ENCODE measurements at places on chromosomes 7 and 10. TPM values are rescaled to one million over a fixed set of nuclear protein-coding genes. Genes with fewer than 3 reads are reported as not detected.

- H3K27ac ChIP-seq: no peak overlapping the region
- H3K36me3 ChIP-seq: no peaks in the 10 kb centered on the region
- H3K4me1 ChIP-seq: no peaks in the 10 kb centered on the region
- H3K27me3 ChIP-seq: no peaks in the 10 kb centered on the region
- DNase-seq: no peak
- no peak overlapping the region for H3K4me3 ChIP-seq
These were observed 676.5 kb downstream of the NRG3 start for GRCh38 chr10:82551506-82551905.

GRCh38 chr10:70925377-70926225, 37.2 kb upstream of the PCBD1 start:
- no peaks in the 10 kb centered on the region for H3K36me3 ChIP-seq
- H3K27ac ChIP-seq: no peak overlapping the region
- peak; percentile 61 for DNase-seq
- no peaks in the 10 kb centered on the region for H3K4me1 ChIP-seq
- H3K4me3 ChIP-seq: no peak overlapping the region

GRCh38 chr10:74718208-74718607, 108.2 kb upstream of the KAT6B start:
- H3K27me3 ChIP-seq: no peaks in the 10 kb centered on the region
- H3K27ac ChIP-seq: no peak overlapping the region
- H3K4me1 ChIP-seq: no peaks in the 10 kb centered on the region
- peaks cover 2% of the 10 kb centered on the region for H3K36me3 ChIP-seq
- H3K4me3 ChIP-seq: no peak overlapping the region
- no peak for DNase-seq

The TCAF2 gene
- total RNA-seq: 3.6 TPM

The AGR3 gene
- total RNA-seq: not detected
